ENCODE measurements at places on chromosomes 2 and 18. TPM values are rescaled to one million over a fixed set of nuclear protein-coding genes. Genes with fewer than 3 reads are reported as not detected.

GRCh38 chr2:222194669-222195068 lies 104.1 kb downstream of the PAX3 start:
- no peak for DNase-seq

- DNase-seq: no peak
Measured at GRCh38 chr2:156517419-156517818, 81.2 kb downstream of the GPD2 start.

DNA sequence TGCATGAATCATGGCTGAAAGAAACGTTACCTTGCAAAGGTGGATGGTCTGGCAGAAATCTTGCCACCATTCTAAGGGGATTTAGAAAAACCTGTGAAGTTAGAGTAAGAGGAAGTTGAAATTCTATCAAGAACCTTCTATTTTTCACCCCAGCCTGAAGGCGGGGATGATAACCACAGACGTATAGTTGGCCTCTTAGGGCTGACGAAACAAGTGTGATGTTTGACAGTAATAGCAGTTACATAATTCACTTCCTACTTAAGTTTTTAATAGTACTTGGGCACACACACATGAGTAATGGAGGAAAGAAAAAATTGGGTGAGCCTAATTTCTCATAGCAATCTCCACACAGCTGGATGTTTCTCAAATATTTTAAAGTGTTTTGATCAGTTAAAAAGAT lies 336.6 kb upstream of the SALL3 start:
- DNase-seq: no peak

GRCh38 chr2:73084971-73085370 lies 13.5 kb upstream of the SFXN5 start:
- no peak for DNase-seq

- no peak for DNase-seq
Measured at GRCh38 chr2:119837759-119838158, 78.0 kb downstream of the PTPN4 start.

GRCh38 chr2:182894174-182894573 lies 27.7 kb upstream of the FRZB start:
- DNase-seq: no peak

DNA sequence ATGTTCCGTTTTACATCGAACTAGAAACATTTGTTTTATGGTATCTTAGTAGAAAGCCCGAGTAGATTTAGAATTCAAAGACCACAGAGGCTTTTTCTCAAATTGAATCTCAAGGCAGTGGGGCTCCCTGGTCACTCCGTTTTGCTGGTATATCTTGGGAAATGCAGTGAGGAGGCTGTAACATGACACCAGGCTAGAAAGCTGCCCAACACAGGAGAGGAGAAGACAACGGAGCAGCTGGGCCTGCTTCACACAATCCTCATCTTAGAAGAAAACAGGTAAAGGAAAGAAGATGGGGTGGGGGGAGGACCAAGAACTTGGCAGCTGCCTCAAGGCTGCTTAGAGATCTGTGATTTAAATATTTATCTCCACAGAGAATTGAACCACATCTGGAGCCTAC lies 38.3 kb upstream of the EPB41L3 start:
- DNase-seq: no peak

GRCh38 chr2:105557021-105557920 lies 158.4 kb upstream of the FHL2 start:
- DNase-seq: no peak

DNA sequence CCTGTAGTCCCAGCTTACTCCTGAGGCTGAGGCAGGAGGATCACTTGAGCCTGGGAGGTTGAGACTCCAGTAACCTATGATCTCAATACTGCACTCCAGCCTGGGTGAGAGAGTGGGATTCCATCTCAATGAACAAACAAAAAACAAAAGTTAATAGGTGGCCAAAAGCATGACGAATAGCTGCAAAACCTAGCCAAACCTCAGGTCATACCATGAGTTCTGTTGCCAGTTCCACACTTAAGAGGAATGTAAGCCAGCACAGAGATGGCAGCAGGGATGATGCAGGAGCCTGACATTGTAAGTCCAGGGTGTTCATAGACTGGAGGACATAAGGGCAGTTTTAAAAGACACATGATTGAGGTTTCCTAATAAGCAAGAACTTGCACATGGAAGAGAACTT lies 55.3 kb upstream of the RMDN2 start:
- no peak for DNase-seq

- DNase-seq: no peak
Measured at GRCh38 chr18:46899274-46899948, 17.9 kb downstream of the PIAS2 start.

DNA sequence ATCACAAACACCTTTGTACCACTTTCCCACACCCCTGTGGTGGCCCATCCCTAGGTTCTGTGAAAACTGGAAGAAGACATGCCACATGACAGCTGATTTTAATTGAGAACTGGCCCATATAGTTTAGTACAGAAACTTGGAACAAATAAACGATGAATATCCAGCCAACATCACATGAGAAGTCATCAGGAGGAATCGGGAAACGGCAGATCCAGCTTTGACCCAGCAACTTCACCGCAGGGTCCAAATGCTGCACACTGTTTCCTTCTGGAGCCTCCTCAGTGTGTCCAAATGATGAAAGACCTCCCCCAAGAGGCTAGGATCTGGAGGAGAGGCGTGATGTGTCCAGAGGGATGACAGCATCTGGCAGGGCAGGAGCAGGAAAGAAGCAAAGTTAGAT lies 75.5 kb downstream of the COPS8 start:
- DNase-seq: peak; percentile 63

DNA sequence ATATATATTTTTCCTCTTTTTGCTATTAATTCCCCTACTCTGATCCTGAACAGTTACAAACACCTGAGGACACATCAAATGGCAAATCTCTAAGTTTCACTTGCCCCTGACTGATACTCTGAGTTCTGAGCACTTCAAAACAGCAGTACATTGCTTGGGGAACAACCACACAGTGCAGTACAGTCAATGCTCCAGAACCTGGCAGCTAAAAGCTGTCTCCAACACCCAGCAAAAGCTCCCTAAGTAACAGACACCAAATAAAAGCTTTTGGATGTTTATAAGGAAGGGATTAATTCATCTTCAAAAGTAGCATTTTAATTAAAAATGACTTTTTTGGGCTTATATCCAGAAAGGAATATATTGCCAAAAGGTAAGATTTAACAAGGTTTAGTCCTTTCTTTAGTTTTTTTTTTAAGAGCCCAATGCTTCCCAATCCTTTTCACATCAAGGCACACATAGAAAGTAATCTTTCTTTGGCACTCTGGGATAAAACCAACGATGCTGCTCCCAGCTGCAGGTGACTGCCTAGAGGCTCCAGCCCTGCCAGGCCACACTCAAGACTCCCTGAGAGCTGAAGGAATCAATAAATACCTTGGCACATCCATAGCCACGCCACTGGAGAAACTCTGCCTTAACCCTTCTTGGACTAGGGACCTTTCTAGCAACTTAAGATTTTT lies 164.9 kb upstream of the ZFP36L2 start:
- no peak for DNase-seq

GRCh38 chr18:9855681-9856080 lies 30.1 kb upstream of the TXNDC2 start:
- DNase-seq: no peak

DNA sequence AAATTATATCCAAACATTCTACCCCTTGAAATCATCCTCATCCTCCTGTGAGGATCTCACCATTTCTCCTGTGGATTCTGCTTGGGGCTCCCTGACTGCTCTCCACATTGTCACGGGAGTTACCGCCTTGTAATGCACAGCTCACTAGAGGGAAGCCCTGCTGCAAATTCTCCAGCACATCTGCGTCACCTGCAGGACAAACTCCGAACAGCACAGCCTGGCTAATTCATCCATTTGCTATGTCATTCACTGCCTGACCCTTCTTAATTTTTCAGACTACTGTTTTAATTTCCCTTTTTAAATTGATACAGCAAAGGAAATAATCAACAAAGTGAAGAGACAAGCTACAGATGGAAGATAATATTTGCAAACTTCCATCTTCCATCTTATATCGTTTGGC lies 627.4 kb downstream of the FBXO15 start:
- no peak for DNase-seq

GRCh38 chr18:50311650-50312049 lies 24.2 kb upstream of the CXXC1 start:
- no peak for DNase-seq

GRCh38 chr2:191691016-191691735 lies 13.2 kb downstream of the NABP1 start:
- peak; percentile 17 for DNase-seq

GRCh38 chr2:237876951-237877491 lies 17.6 kb downstream of the RAMP1 start:
- DNase-seq: no peak

- no peak for DNase-seq
Measured at GRCh38 chr18:23645568-23646175, 17.0 kb downstream of the ANKRD29 start.

- DNase-seq: no peak
Measured at GRCh38 chr18:77736842-77737241, 487.2 kb downstream of the GALR1 start.

GRCh38 chr2:100767810-100768806 lies 51.8 kb upstream of the NPAS2 start:
- DNase-seq: no peak

GRCh38 chr2:95376311-95377215 lies 25.9 kb upstream of the FAHD2A start:
- no peak for DNase-seq

- DNase-seq: no peak
Measured at GRCh38 chr18:53991805-53992204, 232.7 kb downstream of the MBD2 start.

SLC14A1 gene
- 6.5 TPM for total RNA-seq

ANKAR gene
- 5.4 TPM for total RNA-seq

TANC1 gene
- 5.6 TPM for total RNA-seq

REEP1 gene
- total RNA-seq: 4.5 TPM

SIGLEC15 gene
- not detected for total RNA-seq

SP110 gene
- 3.0 TPM for total RNA-seq

EMILIN1 gene
- total RNA-seq: 6.8 TPM

MRPL30 gene
- 35.2 TPM for total RNA-seq

GPATCH11 gene
- total RNA-seq: 3.0 TPM

All from gastrocnemius medialis (tissue), 4 donors.